CD4-positive, alpha-beta T cell treated with Interferon gamma for 1 hour (primary cell): ENCODE measurements at places on chromosomes 1 and 21.
A peak's percentile ranks its signal among the peaks of the same experiment; 100 is the strongest.

- peak; percentile 9 for DNase-seq
Measured at GRCh38 chr1:172429331-172430127, 9.0 kb downstream of the C1orf105 start.

DNA sequence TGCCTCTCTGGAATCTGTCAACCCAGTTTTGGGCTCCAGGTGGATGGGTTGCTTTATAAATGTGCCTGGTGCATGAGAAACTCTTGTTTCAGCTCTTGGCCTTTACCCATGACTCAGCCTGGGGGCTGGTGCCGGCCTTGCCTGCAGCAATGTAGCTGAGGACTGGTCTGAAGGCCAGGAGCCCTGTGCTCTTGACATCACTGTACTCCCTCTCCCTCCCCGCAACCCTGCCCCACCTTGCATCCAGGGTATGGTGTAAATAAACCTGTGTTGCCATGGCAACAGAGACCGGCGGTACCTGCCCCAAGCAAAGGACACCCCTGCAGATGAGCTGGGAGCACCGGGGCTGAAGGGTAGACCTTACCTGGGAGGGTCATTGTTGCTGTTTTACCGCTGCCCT is 13.3 kb downstream of the FAM151A start:
- no peak for DNase-seq

- no peak for DNase-seq
Measured at GRCh38 chr1:185565302-185565701, 168.9 kb upstream of the HMCN1 start.

- DNase-seq: no peak
Measured at GRCh38 chr21:27804515-27804914, 837.6 kb upstream of the ADAMTS5 start.
